Activated naive CD8-positive, alpha-beta T cell treated with anti-CD3 and anti-CD28 coated beads, Interleukin-2, amount 50 U/mL, for 24 hours (primary cell): ENCODE measurements at places on chromosomes 7 and 10.
A peak's percentile ranks its signal among the peaks of the same experiment; 100 is the strongest.

DNA sequence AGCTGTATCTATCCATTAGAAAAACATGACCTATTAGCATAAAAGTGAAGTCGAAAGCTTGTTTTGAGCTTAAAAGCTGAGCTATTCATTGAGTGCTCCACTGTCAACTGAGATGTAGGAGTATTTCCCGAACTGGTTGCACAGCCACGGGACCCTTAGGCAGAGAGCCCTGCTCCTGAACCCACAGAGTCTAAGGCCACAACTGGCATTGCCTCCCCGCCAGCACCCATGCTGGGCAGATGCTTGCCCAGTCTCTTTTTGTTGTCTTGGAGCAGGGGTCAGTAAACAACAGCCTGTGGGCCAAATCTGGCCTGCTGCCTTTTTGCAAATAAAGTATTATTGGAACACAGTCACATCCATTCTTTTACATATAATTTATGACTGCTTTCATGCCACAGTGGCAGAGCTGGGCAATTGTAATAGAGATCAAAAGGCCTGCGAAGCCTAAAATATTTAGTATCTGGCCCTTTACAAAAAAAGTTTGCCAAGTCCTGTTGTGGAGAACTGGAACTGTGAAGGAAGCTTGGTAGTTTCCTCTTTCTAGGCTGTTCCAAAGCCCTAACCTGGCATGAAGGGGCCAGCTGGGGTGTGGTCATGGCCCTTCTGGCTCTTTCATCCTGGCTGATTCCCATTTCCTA is 58.4 kb upstream of the WAPL start:
- DNase-seq: no peak

DNA sequence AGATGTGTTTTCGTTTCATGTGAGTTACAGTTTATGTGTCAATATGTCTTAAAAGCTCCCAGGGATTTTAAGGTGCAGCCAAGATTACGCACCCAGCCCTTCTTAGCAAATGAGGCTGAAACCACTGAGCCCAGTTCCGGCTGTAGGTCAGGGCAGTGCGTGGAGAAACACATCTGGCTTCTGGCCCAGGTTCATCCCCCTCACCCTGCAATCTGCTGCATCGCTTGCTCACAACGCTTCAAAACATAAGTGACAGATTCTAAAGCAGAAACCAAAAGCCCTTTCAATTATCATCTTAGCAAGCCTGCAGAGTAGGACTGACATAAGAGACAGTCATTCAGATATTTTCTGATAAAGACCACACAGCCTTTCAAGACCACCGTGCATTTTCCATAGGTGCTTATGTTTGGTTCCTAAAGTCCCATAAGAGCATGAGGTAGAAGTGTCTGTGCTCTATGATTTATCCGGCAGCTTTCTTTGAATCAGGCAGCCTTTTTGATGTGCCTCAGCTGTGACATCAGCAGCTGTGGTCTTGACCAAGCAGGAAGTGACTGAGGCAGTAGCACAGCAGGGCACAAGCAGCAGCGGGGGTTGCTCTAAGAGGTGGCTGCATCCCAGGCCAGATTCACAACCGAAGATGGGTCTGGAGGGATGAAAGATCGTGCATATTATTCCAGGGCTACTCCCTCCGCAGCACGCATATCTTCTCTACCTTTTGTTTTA is 72.1 kb upstream of the LYZL2 start:
- peak; percentile 75 for DNase-seq

DNA sequence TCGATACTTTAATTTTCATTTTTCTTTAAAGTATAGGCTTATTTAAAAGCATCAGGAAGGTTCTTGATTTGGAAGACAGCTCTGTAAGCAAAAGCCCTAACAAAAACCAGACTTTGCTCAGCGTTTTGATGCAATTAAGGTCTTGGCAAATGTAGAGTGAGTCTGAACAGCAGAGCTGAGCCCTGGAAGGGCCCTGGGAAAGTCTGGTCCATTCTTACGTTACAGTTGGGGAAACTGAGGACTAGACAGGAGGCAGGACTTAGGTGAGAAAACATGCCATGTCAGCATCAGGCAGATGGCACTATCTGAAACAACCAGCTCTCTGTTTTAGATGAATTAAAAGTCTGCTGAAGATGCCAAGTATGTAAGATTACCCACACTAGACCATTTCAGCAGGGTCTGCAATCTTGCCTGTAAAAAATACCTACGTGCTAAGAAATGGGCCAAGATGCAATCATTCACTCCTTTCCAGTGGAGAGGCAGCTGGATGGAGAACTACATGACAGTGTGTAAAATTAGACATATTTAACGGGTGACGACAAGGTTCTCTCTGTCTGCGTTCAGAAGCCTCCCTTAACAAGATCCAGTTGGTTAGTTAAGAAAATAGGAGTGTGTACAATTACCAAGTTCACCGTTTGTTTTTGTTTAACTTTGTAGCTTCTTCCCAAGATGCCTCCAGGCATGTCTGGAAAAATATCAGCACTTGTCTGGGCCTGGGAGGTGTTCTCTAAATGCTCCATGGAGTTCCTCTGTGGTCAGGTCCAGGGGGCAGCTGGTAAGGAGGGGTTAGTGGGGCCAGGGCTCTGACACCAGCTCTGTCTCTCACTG is 502.3 kb upstream of the ZMIZ1 start:
- no peak for DNase-seq

- peak; percentile 34 for DNase-seq
Observed at GRCh38 chr7:36287371-36288241, 102.1 kb upstream of the ANLN start.

GRCh38 chr10:47183704-47184041 is 116.3 kb upstream of the GDF10 start:
- DNase-seq: no peak
